ENCODE measurements at places on chromosomes 1 and 21. TPM values are rescaled to one million over a fixed set of nuclear protein-coding genes. Genes with fewer than 3 reads are reported as not detected.

- peak; percentile 66 for DNase-seq
- H3K27ac ChIP-seq, result no peak overlapping the region
- no peaks in the 10 kb centered on the region for H3K36me3 ChIP-seq
- no peak overlapping the region for H3K4me3 ChIP-seq
These were observed 15.5 kb upstream of the CD247 start for GRCh38 chr1:167533851-167534300.

DNA sequence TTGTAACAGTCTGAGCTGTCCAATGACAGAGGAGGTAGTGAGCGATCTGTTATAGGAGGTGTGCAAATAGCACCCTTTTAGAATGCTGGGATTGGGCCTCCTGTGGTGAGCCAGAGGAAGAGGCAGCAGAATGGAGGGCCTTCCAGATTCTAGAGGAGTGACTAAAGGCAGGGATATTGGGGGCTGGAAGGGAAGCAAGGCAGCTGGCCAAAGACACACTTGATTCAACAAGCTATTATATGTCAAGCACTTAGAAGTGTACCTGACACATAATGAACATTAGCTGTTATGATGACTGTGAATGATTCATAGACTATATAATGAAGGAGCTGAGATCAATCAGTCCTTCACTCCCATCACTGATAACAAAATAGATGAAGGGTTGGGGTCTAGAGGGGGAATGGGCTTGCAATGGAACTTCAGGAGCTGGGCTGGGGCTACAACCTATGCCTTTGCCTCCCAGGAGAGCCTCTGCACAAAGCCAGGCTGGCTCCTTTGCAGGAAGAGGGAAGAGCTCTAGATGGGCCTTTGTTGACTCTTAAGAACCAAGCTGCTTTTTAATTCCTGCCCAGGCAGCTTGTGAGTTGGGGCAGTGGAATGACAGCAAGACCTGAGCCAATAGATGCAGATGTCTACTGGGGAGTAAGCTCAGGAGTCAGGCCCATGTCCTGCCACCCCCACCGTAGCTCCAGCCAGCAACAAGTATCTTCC lies 2.3 kb upstream of the MKNK1 start:
- H3K36me3 ChIP-seq, result peaks cover 40% of the 10 kb centered on the region
- H3K27ac ChIP-seq, result no peak overlapping the region
- H3K4me1 ChIP-seq, result peaks cover 34% of the 10 kb centered on the region
- H3K4me3 ChIP-seq, result no peak overlapping the region
- no peaks in the 10 kb centered on the region for H3K27me3 ChIP-seq

POU2F1 gene
- 20.1 TPM for total RNA-seq

FMOD gene
- 28.9 TPM for total RNA-seq

PADI4 gene
- total RNA-seq, result 7.2 TPM
